ENCODE measurements at places on chromosomes 16 and 17.

DNA sequence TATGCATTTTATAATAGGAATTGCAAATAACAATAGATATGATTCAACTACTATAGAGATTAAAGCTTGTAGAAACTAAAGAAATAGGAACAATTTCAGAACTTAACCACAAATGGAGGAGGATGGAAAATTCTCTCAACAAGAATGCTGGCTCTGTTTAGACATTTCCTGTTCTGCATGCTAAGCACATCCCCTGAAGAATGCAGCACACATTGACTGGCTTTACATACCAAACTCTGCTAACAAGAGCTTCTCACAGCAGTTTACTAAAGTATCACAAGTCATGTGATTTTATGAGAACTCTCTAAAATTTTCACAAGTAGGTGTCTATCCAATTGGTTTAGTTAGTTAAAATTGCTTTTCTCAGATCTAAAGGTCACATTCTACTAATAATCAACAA, 85.2 kb downstream of the SPAG9 start:
- no peak for DNase-seq

DNA sequence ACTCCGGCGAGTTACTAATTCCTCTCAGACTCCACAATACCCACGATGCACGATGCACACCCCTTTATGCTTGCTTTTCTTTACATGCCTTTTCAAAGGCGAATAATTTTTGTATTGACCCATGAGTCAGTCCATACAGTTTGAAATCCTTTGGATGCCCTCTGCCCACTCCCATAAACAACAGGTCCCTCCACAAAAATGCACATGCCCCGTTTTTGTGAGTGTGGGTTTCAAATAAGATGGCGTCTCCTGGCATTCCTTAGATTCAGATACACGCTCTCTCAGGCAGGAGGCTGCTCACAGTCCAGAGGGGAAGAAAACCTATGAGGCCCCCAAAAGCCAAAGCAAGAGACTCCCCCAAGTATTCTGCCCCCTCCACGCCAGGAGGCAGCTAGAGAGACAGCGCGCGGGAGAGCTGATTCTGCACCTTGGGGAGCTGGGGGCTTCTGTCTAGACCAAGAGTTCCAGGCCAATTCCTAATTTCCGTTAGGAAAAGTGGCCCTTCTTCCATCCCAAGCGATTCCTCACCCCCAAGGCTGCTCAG, 19.6 kb upstream of the HOXB9 start:
- DNase-seq: no peak

GRCh38 chr16:84514874-84515835, 10.7 kb upstream of the MEAK7 start:
- peak; percentile 95 for DNase-seq

GRCh38 chr17:81842725-81843504, 8.1 kb upstream of the PPP1R27 start:
- DNase-seq: no peak

- DNase-seq: peak; percentile 94
Measured at GRCh38 chr16:30409125-30410060, 2.0 kb downstream of the ZNF771 start.

GRCh38 chr17:3003296-3004149, 59.9 kb downstream of the OR1D5 start:
- DNase-seq: no peak

DNA sequence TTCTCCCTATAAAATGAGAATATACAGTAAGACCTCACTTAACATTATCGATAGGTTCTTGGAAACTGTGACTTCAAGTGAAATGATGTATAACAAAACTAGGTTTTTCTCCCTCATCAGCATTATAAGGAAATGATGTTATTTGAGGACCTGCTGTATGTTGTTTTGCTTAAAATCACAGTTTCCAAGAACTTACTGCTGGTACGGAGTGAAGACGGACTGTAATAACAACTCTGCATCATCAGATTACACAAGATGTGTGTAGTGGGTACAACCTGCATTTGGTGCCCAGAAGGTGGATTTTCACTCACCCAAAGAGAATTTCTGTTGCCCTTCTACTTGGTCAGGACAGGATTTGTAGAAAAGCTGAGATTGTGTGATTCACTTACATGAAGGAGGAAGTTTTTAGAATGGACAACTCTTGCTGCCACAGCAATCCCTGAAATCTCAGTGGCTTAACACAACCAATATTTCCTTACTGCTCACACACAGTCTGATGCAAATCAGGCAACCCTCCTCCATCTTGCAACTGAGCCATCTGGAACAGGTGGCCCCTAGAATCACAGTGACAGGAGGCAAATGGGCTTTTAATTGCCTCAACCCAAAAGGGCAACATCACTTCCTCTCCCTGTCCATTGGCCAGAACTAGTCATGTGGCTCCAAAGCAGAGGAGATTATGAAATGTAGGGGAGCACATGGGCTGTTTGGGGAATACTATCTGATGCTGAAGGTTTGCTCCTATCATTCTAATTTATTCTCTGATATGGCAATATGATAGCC, 67.6 kb upstream of the CACNG5 start:
- no peak for DNase-seq

DNA sequence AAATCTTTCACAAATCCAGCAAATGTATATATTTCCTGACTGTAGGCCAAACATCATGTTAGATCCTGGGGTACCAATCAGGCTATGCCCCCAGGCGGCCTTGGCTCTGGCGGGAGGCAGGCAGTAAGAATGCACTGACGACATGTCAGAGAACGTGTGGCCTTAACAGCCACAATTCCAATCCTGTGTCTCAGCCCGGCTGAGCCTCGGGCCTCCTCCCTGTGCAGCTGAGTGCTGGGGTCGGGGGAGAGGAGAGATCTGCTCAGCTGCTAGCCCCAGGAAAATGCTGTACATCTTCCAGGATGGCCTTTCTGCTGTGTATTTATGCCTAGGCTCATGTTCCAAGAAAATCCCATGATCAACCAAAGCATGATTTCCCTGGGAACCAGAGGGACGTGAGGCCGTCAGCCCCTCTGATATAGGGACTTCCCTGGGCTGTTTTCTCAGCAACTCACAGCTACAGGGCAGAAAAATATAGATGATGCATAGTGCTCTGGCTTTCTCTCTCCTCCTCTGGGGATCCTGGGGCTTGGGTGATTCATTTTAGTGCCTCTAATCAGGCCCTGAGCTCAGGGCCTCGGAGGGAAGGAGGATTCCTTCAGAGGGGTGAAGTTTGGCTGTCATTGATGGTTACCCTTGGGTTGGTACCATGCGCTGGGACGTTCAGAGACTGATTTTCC, 604.0 kb downstream of the HS3ST4 start:
- DNase-seq: no peak

GRCh38 chr16:87880117-87880696, 10.9 kb upstream of the SLC7A5 start:
- no peak for DNase-seq

DNA sequence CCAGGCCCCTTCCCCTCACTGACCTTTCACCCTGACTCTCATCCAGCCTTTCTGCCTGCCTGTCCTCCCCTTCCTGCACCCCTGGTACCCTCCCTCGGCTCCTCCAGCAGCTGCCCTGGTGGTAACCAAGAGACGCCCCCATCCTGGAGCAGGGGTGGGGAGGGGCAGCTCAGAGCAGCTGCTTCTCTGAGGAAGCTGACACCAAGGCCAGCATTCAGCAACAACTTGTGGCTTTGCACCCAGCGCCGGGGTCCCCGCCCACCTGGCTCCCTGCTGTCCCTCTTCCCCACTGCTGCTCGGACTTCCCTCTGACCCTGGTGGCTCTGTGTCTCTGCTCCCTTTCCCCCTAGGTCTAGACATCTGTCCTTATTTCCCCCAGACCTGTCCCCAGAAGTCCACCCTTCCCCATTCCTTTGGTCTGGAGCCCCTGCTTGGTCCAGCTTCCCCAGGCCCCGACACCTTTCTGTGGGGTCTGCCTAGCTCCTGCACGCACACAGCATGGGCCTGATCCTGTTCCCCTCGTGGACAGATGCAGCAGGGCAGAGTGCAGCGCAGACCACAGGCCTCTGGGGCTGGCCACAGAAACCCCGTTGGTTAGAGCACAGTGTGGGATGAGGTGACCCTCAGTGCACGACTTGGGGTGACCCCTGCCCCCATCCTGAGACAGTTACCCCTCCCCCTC, 1.2 kb upstream of the ATP2A1 start:
- no peak for DNase-seq

DNA sequence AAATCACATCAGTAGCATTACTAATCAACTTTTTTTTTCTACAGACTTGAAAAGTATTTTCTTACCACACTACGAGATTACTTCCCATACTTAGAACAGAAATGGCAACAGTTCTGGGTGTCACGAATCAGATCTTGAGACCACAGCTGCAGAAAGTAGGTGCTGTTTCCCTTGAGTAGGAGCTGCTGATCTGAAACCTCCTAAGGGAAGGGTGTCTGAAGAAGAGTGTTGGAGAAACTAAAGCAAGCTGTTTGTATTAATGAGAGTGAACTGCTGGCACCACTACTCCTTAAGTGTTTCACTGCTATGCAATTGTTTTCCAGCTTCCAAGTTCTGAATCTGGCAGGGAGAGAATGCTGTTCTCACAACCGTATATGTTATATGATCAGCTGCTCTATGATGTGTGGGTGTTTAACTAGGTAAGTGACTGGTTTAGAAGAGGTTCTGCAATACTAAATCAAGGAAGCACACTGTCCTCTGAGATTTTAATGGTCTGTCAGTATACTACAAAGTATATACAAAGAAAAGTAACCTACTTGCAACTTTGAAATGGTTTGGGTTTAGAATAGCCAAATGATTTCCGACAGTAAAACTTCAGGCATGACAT, 3.3 kb downstream of the ZNF652 start:
- peak; percentile 39 for DNase-seq

DNA sequence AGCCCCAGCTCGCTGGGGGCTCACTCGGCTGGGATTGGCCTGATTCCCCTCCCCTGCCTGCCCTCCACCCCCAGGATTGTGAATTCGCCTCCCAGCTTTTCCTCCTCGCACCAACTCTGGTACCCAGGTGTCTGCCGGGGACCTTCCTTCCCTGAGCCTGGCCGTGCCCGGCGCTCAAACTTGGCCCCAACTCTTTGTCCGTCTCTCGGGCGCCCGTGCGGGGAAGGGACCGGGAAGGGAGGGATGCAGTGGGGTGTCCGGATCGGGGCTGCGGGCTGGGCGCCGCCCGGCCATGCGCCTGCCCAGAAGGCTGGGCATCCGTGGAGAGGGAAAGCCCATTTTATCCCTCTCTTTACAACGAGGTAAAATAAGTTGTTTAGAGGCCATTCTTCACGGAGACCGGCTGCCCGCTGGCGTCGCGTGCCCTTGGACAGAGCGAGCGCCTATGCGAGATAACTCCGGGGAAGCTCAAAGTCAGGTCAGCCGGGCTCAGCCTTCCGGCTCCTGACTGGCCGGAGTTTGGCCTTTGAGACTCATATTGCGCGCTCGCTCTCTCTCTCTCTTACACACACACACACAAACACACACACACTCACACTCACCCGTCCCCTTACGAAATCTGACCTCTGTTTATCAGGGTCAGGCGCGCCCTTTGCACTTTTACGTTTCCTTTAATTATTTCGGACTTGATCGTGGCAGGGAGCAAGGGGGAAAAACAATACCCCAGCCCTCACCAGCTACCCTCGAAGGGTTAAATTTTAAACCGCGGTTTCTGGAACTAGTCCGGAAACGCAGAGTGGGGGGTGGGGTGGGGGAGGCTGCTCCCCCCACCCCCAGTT, 774 bp upstream of the MAF start:
- DNase-seq: peak; percentile 24

- DNase-seq: no peak
Measured at GRCh38 chr16:61791464-61791863, 244.8 kb downstream of the CDH8 start.

GRCh38 chr17:30363715-30364202, 15.0 kb upstream of the CPD start:
- peak; percentile 80 for DNase-seq

DNA sequence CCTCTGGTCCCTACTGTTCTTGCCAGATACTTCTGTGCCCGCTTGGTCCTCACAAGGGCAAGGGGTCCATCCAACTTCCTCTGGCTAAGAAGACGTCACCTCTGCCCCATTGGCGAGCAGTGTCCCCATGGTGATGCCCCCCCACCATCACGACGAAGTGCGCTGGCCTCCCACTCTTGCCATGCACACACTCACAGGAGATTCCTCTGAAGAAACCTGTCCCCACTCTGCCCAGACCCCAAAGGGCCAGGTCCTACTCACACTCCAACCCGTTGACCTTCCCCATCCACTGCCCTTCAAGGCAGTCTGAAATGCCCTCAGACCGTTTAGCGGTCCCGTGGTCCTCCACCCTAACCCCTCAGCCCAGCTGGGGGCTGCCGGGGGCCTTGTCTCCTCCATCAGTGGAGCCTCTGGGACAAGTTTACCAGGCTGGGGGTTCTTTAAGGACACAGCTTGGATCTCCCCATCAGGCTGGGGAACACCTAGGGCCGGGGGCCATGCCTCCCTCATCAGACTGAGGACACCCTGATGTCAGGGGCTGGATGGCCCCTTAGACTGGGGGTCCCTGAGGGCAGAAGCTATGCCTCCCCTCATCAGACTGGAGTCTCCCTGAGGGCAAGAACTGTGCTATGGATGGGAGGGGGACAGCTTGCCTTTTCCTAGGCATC, 6.5 kb downstream of the NXPH3 start:
- no peak for DNase-seq

- DNase-seq: no peak
Measured at GRCh38 chr17:13460261-13461000, 141.3 kb downstream of the HS3ST3A1 start.

GRCh38 chr17:18860161-18860972, 2.4 kb downstream of the PRPSAP2 start:
- peak; percentile 37 for DNase-seq

DNA sequence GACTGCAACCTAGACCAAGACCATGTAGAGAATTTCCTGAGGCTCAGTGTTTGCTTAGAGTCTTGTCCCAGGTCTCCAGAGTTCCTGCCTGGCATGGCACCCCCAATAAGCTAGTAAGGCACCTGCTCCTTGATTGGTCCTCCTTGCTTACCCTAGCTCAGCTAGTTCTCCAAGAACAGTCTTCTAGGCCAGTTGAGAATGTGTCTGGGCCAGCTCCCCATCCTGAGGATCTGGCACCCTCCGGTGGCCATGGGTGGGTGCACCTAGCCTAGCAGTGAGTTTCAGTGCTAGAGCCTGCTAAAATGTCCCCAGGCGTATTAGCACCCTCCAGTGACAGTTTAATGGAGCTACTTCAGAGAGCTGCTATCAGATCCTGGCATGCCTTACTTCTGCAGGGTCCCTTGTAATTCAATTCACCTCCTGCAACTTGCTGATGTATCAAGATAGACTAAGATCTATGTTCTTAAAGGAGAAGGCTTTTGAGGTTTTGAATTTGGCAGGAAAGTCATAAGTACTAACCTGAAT, 44.4 kb upstream of the MED13 start:
- peak; percentile 70 for DNase-seq

DNA sequence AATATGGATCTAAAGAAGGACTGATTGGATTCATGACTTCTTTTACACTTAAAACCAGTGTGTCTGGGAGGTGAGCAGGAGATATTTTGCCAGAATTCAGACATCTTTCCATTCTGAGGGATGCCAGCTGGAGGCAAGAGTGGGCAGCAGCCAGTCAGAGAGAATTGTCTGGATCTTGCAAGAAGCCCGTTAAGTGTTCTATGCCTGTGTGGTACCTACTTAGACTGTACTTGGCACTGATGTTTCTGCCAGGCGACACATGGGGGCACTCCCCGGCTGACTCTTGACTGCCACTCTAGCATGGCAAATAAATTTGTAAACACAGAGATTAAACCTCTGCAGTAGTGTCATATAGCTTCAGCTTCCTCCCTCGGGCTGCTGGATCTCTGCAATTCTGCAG, 247.7 kb downstream of the UTP18 start:
- DNase-seq: no peak
